Vagina (tissue), 2 donors: ENCODE measurements at places on chromosomes 1 and 21.

- no peak for DNase-seq
Measured at GRCh38 chr21:34670220-34670961, 1.6 kb downstream of the CLIC6 start.

DNA sequence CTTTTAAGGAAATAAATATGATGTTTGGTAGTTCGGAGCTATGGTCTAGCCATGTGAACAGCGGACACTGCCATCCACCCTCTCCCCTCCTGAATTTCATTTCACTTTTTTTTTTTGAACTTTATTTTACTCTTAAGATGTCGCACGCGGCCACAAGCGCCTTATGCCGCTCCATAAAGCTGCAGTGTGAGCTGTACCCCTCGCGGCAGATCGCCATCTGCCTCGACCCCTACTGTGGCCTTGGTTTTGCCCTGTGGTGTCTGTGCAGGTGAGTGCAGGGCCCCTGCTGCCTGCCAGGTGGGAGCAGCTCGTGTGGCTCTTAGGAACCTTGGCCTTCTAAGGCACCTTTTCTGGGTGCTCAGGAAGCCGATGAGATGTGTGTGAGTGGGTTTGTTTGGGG is 48.1 kb downstream of the S100B start:
- DNase-seq = no peak

GRCh38 chr21:36104317-36105300 is 30.3 kb upstream of the CBR3 start:
- DNase-seq = no peak

- no peak for DNase-seq
Measured at GRCh38 chr1:11727119-11727518, 8.8 kb upstream of the AGTRAP start.

DNA sequence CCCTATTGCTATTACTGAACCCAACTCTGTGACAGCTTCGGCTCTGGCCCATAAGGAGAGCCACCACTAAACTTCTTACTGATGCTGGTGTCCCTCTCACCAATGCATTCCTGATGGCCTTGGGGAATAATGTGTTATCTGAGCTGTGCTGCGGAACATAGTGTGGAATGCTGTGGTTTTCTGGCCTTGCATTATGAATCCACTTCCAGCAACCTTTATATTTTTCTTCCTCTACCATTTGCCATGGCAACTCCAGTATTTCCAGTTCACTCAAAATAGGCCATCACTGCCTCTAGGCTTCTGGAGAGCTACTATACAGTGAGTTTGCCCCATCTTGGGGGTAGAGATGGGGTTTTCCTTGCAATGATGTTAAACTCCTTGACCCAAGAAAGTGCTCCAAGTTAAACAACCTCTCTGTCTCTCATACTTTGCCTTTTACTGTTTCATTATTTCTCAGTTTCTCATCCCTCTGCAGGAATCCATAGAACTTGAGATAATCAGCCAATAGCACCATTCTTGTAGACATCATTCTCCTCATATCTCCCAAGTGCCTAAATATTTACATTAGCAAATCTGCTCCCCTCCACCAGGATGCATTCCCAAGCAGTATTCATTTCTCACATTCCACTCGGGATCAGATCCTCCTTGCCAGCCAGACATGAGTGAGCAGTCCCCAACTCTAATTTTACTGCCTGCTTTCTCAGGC is 11.1 kb upstream of the RAVER2 start:
- no peak for DNase-seq

- DNase-seq = no peak
Measured at GRCh38 chr1:14745001-14745720, 146.7 kb downstream of the KAZN start.

DNA sequence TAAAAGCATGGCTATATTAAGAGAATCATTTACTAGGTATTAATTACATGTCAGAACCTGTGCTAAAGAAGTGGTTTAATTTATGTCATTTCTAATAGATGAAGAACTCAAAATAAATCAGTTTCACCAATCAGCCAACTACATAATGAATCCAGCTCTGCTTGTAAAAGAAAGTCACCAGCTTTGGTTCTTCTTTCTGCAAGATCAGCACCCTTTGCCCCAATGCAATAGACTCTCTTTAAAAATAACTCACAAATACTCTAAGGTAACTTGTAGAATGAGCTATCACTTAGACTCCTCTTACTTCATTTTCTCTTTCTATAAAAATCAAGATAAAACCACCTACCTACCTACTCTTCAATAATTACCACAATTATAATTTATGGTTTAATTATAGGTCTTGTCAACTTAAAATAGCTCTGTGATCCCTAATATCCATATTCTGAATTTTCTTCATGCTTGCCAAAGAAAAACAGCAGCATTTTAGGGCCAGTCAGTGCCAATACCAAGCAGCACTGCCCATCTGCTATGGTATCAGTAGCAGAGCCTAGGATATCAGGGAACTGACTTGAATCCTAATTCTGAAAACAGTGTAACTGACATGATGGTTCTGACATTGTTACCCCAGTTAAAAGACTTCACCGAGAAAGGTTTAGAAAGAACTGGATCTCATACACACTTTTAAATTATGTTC is 11.3 kb downstream of the SLC19A2 start:
- no peak for DNase-seq

- no peak for DNase-seq
Measured at GRCh38 chr1:161921990-161922389, 101.7 kb downstream of the OLFML2B start.

GRCh38 chr1:148308832-148309458 is 156.9 kb upstream of the NBPF11 start:
- DNase-seq = no peak

GRCh38 chr1:147651466-147651865 is 18.9 kb downstream of the ACP6 start:
- DNase-seq = no peak

GRCh38 chr1:67937651-67938050 is 104.4 kb upstream of the GNG12 start:
- no peak for DNase-seq

GRCh38 chr21:28480470-28480869 is 512.2 kb downstream of the LTN1 start:
- DNase-seq = no peak

- DNase-seq = no peak
Measured at GRCh38 chr1:246959944-246960693, 28.4 kb upstream of the AHCTF1 start.

- no peak for DNase-seq
Measured at GRCh38 chr1:200082329-200082728, 54.8 kb downstream of the NR5A2 start.

- no peak for DNase-seq
Measured at GRCh38 chr1:158248771-158249170, 5.5 kb upstream of the CD1A start.

GRCh38 chr1:194535369-194535768 is 1349.0 kb upstream of the B3GALT2 start:
- no peak for DNase-seq

GRCh38 chr1:156226116-156226538 is 13.3 kb downstream of the PMF1 start:
- no peak for DNase-seq

DNA sequence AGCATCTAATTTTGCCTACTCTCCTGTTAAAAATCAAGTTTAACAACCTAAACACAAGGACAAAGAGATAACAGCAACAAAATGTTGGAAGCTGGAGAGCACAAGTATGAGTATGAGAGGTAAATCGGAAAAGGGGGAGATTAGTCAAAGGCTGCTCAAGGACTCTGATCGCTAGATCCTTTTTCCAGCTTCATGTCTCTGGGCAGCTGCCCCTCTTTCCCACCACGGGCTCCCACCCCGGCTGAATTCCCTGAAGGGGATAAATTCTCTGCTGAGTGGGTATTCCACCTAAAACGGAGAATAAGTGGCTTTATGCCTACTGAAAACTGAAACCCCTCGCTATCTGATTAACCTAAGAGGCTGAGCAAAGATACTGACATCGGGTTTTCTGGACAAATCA is 696 bp upstream of the CTBS start:
- no peak for DNase-seq

DNA sequence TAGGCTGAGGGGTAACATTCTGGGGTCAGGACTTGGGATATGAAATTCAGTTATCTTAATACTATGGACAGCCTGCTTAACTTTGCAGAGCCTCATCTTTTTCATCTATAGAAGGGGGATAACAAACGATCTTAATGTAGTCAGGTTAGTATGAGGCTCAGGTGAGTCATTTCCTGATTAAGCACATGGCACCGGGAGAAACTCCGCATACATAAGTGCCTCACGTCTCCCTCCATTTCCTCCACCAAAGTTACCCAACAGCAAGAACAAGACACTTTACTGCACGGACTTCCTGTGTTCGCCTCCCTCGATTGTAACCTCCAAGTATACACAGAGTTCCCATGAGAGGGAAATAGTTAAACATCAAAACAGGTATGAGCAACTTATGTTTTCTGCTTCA is 112.7 kb upstream of the COA6 start:
- DNase-seq = no peak

DNA sequence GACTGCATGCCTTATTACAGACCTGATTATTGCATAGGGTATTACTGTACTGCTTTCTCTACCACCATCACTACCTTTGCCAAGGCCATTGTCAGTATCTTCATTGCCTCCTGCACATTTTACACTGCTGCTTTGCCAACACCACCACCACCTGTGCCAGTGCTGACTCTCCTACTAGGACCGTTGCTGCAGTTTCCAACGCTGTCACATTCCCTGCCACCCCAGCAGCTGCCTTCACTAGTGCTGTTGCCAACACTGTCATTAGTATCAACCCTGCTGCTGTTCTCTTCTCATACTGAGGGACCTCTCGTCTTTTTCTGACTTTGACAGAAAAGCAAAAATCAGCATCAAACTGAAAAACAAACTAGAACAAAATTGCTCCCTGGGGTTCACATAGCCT is 394.9 kb upstream of the B3GALT2 start:
- DNase-seq = no peak

DNA sequence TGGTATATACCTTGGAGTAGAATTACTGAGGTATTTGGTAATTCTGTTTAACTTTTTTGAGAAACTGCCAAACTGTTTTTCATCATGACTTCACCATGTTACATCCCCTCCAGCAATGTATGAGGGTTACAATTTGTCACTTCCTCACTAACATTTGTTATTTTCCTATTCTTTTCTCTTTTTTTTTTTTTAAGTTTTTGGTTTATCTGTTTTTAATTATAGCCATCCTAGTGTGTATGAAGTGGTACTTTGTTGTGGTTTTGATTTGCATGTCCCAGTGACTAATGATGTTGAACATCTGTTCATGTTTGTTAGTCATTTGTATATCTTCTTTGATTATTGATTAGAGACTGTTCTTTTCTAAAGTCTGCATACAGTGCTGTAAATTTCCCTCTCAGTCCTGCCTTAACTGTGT is 147.3 kb downstream of the HS2ST1 start:
- DNase-seq = no peak

DNA sequence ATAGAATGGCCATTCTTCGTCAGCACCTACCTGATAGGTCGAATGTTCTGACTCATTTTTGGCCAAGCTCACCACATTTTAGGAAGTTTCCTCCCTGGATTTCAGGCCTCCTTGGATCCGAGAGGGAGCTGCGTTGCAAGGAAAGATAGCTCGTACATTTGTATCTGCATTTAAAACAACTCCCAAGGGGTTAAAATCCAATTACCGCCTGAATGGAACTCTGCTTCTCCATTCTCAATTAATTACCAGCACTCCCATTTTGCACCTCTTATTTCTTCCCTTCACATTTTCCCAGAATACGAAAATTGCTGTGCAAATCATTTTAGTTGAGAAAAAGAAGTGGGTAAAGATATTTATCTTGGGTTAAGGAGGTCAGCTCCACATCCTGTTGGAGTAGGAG is 610.7 kb downstream of the NPHP4 start:
- no peak for DNase-seq

- no peak for DNase-seq
Measured at GRCh38 chr1:93628681-93629080, 53.0 kb downstream of the BCAR3 start.

DNA sequence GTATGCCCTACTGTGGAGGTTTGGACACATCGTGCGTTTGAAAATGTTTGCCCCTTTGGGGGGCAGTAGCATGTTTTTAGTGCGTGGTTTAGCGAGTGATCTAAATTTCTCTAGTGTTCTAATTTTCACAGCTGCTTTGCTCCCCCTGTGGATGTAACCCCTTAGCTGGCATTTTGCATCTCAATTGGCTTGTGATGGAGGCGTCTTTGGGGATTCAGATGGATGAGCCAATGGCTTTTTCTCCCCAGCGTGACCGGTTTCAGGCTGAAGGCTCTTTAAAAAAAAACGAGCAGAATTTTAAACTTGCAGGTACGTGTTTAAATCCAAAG is 836 bp downstream of the CDC7 start:
- no peak for DNase-seq

DNA sequence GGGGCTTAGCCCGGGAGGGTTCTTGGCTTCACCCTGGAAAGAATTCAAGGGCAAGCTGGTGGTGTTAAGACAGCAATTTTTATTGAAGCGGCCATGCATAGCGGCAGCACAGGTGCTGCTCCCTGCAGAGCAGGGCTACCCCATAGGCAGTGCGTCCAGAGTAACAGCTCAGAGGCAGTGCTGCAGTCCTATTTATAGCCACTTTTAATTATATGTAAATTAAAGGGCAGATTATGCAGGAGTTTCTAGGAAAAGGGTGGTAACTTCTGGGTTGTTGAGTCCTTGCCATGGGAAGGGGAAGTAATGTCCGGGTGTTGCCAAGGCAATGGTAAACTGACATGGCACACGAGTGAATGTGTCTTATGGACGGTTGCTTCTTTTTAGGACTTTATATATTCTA is 57.0 kb downstream of the VPS26C start:
- peak; percentile 37 for DNase-seq

GRCh38 chr1:160781914-160782689 is 13.9 kb upstream of the LY9 start:
- no peak for DNase-seq
